Effector memory CD4-positive, alpha-beta T cell (primary cell): ENCODE measurements at places on chromosomes 3 and 15.

DNA sequence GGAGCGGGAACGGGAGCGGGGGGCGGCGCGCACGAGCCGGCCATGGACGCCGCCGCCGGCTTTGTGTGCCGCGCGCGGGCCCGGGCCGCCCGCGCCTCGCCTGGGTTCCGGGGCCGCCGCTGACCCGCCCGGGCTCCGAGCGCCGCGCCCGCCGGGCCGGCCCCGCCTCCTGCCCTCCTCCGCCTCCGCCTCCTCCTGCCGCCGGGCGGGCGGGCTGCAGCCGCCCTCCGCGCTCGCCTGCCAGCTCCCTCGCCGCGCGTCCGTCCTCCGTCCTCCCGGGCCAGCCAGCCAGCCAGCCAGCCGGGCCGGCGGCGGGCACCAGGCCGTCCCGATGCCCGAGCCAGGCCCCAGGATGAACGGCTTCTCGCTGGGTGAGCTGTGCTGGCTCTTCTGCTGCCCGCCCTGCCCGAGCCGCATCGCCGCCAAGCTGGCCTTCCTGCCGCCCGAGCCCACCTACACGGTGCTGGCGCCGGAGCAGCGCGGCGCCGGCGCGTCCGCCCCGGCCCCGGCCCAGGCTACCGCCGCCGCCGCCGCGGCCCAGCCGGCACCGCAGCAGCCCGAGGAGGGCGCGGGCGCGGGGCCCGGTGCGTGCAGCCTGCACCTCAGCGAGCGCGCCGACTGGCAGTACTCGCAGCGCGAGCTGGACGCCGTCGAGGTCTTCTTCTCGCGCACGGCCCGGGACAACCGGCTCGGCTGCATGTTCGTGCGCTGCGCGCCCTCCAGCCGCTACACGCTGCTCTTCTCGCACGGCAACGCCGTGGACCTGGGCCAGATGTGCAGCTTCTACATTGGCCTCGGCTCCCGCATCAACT, at the start of gene ABHD17C:
Gene ABHD17C, plus strand, starts transcription at position 212 of the 812 bp plus-strand sequence. Its CDS starts 120 bp downstream, at position 332.
- DNase-seq = no peak

GRCh38 chr3:83122774-83123350, 1361.4 kb upstream of the GBE1 start:
- no peak for DNase-seq

- no peak for DNase-seq
These were observed 8.0 kb downstream of the EOMES start for GRCh38 chr3:27714146-27714526.

GRCh38 chr3:46907271-46907670, 29.8 kb downstream of the PTH1R start:
- no peak for DNase-seq

DNA sequence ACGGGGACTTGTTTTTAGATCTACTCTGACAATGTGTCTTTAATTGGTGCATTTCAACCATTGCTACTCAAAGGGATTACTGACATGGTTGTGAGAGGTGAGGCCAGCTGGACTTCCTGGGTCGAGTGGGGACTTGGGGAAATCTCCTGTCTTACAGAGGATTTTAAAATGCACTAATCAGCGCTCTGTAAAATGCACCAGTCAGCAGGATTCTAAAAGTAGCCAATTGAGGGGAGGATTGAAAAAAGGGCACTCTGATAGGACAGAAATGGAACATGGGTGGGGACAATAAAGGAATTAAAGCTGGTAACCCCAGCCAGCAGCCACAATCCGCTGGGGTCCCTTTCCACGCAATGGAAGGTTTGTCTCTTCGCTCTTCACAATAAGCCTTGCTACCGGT, 122.5 kb upstream of the SNRPN start:
- no peak for DNase-seq

GRCh38 chr3:71207632-71208031, 375.9 kb downstream of the FOXP1 start:
- no peak for DNase-seq

DNA sequence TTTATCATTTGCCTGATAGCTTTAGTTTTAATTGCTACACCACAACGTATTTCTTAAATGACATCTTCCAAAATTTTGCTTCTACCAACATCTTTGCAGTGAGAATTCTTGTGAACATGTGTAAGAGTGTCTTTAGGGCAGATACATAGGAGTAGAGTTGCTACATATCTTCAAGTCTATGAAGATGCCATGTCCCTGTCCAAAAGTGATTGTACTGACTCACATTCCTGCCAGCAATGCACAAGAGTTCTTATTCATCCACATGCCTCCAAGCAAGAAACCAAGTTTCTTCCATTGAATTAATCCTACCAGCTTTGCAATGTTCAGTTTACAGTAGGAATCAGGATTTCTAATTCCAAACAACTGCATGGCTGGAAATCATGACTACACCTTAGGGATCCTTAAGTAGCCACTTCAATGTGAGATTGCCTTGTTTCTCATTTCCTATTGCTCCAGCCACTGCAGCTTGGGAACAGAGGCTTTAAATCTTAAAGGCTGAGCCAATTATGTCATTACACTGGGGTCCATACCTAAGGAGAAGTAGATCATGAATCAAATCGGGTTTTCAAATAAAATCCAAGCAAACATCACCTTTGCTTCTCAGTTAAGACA, 44.5 kb downstream of the BCL2L10 start:
- DNase-seq = no peak
